Gastrocnemius medialis (tissue), 4 donors: ENCODE measurements at places on chromosomes 16 and 17. TPM values are rescaled to one million over a fixed set of nuclear protein-coding genes. Genes with fewer than 3 reads are reported as not detected.

Gene UQCRC2
- total RNA-seq, result 335 TPM

Gene CD300LF
- not detected for total RNA-seq

Gene DNAAF8
- 1.1 TPM for total RNA-seq

Gene DBNDD1
- total RNA-seq, result 22.6 TPM

Gene KRTAP3-1
- not detected for total RNA-seq

Gene CETP
- not detected for total RNA-seq

Gene MYCBPAP
- not detected for total RNA-seq

Gene WNK4
- total RNA-seq, result not detected

Gene KLHL10
- 0.31 TPM for total RNA-seq

GRCh38 chr17:61294777-61295176 is 104.9 kb upstream of the TBX2 start:
- DNase-seq, result no peak

DNA sequence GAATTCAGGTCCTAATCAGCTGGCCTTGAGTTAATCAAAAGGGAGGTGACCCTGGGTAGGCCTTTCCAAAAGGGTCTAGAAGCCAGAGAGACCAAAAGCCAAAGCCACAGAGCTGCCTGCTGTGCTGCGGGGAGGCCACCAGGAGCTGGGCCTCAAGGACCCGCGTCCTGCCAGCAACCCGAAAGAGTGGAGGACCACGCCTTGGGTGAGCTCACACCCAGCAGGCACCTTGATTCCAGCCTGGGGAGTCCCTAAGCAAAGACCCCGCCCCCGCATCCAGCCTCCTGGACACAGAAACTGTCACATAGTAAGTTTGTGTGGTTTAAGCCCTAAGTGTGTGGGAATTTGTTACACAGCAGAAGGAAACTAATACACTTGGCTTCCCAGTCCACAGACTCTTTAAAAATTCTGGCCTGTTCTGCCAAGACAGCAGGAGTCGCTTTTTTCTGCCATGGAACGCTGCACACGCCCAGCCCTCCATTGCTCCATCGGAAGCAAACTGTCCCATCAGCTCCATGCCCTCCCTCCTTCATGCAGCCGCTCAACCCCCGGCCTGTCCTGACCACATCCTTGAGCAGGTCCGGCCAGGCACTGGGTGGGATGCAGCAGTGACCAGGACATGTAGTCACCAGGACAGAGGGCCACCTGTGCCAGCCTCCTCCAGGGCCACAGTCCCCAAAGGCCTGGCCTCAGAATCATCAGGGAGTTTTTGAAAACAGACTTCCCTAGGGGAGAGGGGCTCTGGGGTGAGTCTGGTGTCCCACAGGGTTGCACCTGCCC is 20.9 kb upstream of the RASD1 start:
- no peak for DNase-seq

DNA sequence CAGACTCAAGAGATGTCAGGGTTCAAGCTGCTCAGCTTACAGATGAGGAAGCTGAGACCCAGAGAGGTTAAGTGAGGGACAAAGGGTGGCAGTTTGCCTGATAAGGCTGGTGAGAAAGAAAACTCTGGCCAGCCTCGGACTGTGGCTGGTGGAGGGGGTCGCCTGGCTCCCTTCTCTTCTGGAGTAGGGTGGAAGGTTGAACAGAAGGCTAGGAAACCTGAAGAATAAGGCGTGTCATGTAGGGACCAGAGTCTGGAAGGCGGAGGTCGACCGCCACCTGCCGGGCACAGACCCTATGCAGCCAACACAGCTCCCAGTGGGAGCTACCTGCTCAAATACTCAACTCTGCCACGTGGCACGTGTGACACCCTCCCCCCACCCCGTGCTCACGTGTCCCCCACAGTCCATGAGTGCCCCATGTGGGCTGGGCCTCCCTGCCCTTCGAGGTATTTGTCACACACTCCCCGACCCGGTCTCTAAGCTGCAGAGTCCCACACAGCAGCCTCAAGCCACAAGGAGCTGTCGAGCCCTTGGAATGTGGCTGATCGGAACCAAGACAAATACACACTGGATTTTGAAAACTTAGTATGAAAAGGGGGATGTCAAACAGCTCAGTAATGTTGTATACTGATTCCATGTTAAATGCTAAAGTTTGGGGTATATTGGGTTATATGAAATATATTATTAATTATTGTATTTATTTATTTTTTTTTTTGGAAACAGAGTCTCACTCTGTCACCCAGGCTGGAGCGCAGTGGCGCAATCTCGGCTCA is 11.8 kb downstream of the HID1 start:
- DNase-seq, result no peak

- DNase-seq, result no peak
Measured at GRCh38 chr17:72404872-72405271, 284.1 kb downstream of the SOX9 start.

DNA sequence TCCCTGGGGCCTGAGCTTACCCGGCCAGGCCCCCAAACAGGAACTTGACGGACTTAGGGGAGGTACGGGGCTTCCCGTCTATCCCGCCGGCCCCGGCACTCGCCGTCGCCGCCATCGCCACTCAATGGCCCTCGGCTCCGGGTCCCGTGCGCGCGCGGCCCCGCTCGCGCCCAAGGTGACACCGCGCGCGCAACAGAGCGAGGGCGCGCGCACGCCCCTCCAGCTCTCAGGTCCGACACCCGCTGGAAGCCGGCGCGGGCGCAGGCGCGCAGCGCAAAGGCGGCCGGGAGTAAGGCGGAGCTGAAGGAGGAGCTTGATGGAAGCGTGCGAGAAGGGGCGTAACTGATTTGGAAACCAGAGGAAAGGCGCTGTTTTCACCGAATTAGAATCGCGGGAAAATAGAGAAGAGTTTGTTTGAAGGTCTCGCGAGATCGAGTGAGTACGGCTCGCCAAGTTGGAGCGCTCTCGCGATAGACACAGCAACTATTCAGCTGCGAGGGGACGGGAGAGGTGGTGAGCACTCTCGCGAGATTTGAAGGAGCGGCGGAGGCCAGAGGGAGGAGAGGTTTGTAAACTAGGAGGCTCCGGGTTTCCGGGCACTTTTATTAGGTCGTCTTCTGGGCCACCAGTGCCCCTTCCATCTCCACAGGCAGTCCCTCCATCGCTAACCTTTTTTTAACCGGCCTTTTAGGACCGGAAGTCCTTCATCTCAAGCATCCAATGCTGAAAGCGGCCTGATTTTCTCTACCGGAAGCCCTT is at the start of the genes RNF167 and SLC25A11:
Gene RNF167, plus strand, starts transcription at position 473 of the 759 bp plus-strand sequence. CDS start 642 bp downstream, outside the sequence.
Gene SLC25A11, minus strand, starts transcription at position 251 of the 759 bp plus-strand sequence. Its CDS starts 136 bp downstream, at position 115.
- DNase-seq, result peak; percentile 94

- DNase-seq, result no peak
Measured at GRCh38 chr16:1817716-1818115, 8.9 kb downstream of the HAGH start.

- DNase-seq, result no peak
Measured at GRCh38 chr17:19304209-19304608, 58.3 kb downstream of the B9D1 start.

DNA sequence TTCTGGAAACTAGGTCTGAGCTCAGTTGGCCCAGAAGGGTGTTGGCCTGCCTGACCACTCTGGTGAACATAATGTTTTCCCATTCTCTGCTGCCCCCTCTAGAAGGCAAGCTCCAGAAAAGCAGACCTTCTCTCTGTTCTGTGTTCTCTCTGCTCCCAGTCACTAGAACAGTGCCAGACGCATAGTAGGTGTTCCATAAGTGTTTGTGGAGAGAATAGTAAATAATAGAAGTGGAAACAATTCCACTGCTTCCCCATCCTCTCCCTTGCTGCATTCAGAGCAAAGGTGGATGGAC is 32.2 kb upstream of the ETV4 start:
- DNase-seq, result no peak

DNA sequence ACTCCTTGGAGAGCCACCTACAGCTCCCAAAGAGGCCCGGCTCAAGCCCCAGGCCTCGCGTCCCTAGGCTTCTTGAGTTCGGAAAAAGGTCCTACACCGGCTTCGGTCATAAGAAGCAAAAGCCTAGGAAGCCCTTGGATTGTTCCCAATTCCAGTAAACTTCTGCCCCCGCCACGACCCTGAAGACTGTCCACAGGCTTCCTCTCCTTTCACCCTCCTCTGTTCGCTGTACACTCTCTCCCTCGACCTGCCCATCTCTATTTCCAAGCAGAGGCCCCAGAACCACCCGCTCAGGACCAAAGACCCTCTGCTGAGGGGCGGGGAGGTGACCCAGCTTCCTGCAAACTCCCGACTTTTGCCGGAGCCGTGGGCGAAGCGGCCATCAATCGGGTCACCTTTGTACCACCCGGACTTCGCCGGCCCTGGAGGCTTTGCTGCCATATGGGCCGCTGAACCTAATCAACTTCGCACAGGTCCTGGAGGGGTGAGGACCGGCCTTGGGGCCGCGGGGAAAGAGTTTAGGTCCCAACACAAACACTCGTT is 2.7 kb downstream of the HOXB2 start:
- DNase-seq, result no peak

- DNase-seq, result no peak
Measured at GRCh38 chr17:77613627-77614026, 344.9 kb upstream of the TNRC6C start.
